ENCODE measurements at places on chromosomes 16 and 17.

DNA sequence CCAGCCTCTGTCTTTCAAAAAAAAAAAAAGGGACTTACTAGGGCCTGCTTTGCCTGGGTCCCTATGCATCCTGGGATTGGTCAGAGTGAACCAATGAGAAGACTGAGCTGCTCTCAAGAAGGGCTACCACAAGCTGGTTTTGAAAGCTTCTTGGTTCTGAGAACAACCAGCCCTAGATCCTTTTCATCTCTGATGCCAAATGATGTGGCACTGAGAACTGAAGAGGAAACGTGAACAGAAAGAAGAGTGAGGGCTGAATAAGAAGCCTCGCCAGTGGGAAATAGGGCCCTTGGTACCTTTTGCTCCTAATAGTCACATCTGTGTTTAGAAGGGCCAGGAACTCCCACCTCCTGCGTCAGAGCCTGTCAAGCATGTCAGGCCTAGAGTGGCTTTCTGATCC lies 10.7 kb downstream of the TACO1 start:
- H3K4me1 ChIP-seq = peaks cover 5% of the 10 kb centered on the region
- H3K27me3 ChIP-seq = peaks cover 3% of the 10 kb centered on the region
- H3K36me3 ChIP-seq = peaks cover 17% of the 10 kb centered on the region
- no peak overlapping the region for H3K4me3 ChIP-seq
- peak overlapping the region; percentile 26 for H3K27ac ChIP-seq
- DNase-seq = no peak

GRCh38 chr16:11098601-11099390 lies 154.4 kb downstream of the CLEC16A start:
- peaks cover 20% of the 10 kb centered on the region for H3K4me1 ChIP-seq
- no peak overlapping the region for H3K4me3 ChIP-seq
- no peaks in the 10 kb centered on the region for H3K27me3 ChIP-seq
- no peak overlapping the region for H3K27ac ChIP-seq
- DNase-seq = no peak

DNA sequence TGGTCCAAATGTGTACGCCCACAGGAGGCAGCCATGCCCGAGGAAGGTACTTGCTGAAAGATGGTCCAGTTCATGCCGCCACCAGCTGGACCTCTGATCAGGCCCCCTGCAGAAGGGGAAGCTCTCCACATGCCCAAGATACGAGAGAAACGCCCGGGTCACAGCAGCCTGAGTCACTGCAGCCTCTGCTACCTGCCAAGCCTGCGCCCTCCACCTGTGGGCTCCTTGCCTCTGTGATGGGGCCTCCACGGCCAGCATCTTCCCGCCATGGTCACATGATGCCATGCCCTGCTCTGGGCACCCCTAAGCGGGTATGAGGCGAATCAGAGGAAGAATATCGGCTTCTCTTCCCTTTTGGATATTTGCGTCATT lies 13.7 kb upstream of the KREMEN2 start:
- peaks cover 11% of the 10 kb centered on the region for H3K27me3 ChIP-seq
- no peak overlapping the region for H3K27ac ChIP-seq
- peaks cover 3% of the 10 kb centered on the region for H3K4me1 ChIP-seq
- peaks cover 12% of the 10 kb centered on the region for H3K36me3 ChIP-seq
- H3K4me3 ChIP-seq = no peak overlapping the region

- H3K27me3 ChIP-seq = peaks cover 2% of the 10 kb centered on the region
- no peak overlapping the region for H3K27ac ChIP-seq
- no peak for DNase-seq
Observed at GRCh38 chr16:55147396-55147795, 176.6 kb upstream of the IRX6 start.

DNA sequence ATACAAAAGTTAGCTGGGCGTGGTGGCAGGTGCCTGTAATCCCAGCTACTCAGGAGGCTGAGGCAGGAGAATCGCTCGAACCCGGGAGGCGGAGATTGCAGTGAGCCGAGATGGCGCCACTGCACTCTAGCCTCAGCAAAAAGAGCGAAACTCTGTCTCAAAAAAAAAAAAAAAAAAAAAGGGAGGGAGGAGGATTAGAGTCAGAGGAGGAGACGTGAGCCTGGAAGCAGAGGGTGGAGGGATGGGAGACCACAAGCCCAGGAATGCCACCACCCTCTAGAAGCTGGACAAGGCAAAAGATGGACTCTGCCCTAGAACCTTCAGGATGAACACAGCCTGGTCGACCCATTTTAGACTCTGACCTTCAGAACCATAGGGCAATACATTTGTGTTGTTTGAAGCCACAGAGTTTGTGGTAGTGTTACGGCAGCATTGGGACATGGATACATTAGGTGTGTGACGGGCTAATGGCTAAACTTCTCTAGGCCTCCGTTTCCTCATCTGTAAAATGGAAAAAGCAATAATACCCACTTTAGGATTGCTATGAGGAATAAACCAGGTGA lies 2.1 kb upstream of the SMIM22 start:
- no peak overlapping the region for H3K4me3 ChIP-seq
- DNase-seq = no peak
- H3K36me3 ChIP-seq = peaks cover 3% of the 10 kb centered on the region

DNA sequence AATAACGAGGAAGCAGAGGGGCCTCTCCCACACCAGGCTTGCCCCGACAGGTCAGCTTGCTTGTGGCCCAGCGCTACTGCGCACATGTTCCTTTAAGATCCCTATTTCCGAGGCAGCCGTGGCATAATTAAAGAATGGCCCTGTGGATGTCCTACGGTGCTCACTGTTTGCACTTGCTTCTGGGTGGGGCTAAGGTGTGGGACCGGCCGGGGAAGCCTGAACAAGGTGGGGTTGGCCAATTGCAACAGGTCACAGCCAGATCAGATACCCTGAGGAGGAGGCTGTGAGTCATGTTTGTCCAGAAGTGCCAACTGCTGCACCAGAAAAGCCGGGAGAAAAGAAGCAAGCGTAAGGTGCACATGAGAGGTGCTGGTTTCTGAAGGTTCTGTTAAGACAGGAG lies 158.5 kb upstream of the CACNG5 start:
- H3K4me3 ChIP-seq = no peak overlapping the region
- H3K36me3 ChIP-seq = no peaks in the 10 kb centered on the region
- DNase-seq = no peak
- H3K4me1 ChIP-seq = no peaks in the 10 kb centered on the region

- no peak overlapping the region for H3K4me3 ChIP-seq
- no peak overlapping the region for H3K27ac ChIP-seq
Observed at GRCh38 chr16:88553739-88554138, 16.5 kb upstream of the ZC3H18 start.

- peaks cover 22% of the 10 kb centered on the region for H3K36me3 ChIP-seq
- H3K4me1 ChIP-seq = peaks cover 18% of the 10 kb centered on the region
- peaks cover 2% of the 10 kb centered on the region for H3K27me3 ChIP-seq
- no peak overlapping the region for H3K27ac ChIP-seq
- no peak overlapping the region for H3K4me3 ChIP-seq
- no peak for DNase-seq
Observed at GRCh38 chr16:28569021-28569420, 15.3 kb downstream of the SGF29 start.

DNA sequence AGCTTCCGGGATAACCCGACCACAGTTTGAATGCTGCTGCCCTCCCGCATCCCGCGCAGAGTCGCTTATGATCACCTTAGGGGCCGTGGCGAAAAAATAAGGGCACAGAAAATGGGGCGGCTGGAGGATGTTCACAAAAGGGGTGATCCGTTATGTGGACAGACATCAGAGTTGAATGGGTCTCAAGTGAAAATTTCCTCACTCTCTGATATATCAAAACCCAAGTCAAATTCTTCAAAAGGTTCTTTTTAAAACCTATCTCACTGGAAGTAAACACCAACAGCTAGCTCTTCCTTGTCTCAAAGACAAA lies 400 bp upstream of the CEP112 start:
- H3K27me3 ChIP-seq = peaks cover 5% of the 10 kb centered on the region
- H3K4me1 ChIP-seq = peaks cover 14% of the 10 kb centered on the region
- H3K27ac ChIP-seq = peak overlapping the region; percentile 91
- H3K4me3 ChIP-seq = peak overlapping the region; percentile 90
- H3K36me3 ChIP-seq = no peaks in the 10 kb centered on the region
- DNase-seq = no peak
